ENCODE measurements at places on chromosomes 16 and 17.

GRCh38 chr16:4060009-4060408 lies 56.2 kb downstream of the ADCY9 start:
- DNase-seq, result no peak

- DNase-seq, result no peak
Observed at GRCh38 chr16:7351610-7352510, 19.2 kb downstream of the RBFOX1 start.

DNA sequence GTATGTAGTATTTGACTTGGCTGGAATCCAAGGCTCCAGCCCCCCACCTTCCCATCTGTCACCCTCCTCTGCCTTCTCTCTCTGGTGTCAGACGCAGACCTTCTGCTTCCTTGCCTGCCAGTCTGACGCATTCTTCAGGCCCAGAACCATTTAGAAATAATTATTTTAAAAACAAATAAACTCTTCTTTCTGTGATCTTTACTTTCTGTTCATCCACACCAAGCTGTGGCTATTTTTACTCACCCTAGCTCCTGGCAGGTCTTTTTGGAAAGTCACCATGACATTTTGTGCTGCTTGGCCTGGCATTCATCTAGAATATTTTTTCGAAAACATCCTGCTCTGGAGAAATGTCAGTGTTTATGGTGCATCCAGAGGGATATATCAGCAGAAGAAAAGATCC lies 330.7 kb upstream of the ASIC2 start:
- no peak for DNase-seq

- no peak for DNase-seq
Observed at GRCh38 chr16:86046667-86047270, 147.8 kb downstream of the IRF8 start.

Measured in AG08395 (cell line).